Fibroblast of lung (primary cell): ENCODE measurements at places on chromosomes 12 and 14. TPM values are rescaled to one million over a fixed set of nuclear protein-coding genes. Genes with fewer than 3 reads are reported as not detected.

The KRT2 gene
- polyA plus RNA-seq: not detected in 2 replicates

The C1QL4 gene
- 0.10 TPM in 1 of 2 replicates, not detected in the other for polyA plus RNA-seq

The P2RX2 gene
- polyA plus RNA-seq: not detected in 2 replicates

The TRMT61A gene
- polyA plus RNA-seq: 4.2 and 5.0 TPM in 2 replicates

The KRT79 gene
- not detected in 2 replicates for polyA plus RNA-seq

The PGF gene
- polyA plus RNA-seq: 0.84 and 1.1 TPM in 2 replicates

The KLHL33 gene
- polyA plus RNA-seq: 0.09 and 0.17 TPM in 2 replicates

The PCK2 gene
- polyA plus RNA-seq: 12.7 and 15.9 TPM in 2 replicates

The CHFR gene
- polyA plus RNA-seq: 19.1 and 24.3 TPM in 2 replicates

The FERMT2 gene
- polyA plus RNA-seq: 176 and 439 TPM in 2 replicates

DNA sequence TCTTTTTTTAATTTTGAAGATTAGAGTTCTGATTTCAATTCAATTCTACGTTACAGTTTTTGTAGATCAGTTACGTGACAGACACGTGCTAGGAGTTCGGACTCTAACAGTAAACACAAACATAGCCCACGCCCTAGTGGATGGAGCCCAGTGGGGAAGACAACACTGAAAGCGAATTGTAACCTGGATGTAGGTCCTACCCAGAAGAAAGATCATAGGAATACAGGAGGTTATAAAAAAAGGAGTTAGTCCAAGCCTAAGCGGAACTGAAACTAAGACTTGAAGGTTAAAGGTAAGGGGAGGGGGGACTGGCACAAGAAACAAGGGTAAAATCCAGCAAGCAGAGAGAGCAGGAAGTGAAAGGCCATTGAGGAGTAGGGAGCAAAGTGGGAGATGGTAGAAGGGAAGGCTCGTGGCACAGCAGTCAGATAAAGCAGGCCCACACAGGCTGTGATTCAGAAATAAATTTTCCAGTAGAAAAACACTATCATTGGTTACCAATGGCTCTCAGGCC lies 15.7 kb upstream of the CRY1 start:
- no peak for DNase-seq

DNA sequence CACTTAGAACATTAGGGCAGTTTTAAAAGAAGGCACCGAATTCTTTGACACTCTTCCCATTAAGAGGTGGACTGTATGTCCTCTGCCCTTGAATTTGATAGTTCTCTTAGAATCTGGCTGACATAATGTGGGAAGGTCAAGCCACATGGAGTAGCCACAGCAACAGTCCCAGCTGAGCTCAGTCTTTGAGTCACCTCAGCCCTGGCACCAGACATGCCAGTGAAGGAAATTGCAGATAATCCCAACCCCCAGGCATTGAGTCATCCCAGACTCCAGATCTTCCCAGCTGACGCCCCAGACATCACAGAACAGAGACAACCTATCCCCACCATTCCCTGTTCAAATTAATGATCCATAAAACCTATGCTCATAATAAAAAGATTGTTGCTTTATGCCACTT lies 83.4 kb downstream of the GTF2A1 start:
- DNase-seq: peak; percentile 80

DNA sequence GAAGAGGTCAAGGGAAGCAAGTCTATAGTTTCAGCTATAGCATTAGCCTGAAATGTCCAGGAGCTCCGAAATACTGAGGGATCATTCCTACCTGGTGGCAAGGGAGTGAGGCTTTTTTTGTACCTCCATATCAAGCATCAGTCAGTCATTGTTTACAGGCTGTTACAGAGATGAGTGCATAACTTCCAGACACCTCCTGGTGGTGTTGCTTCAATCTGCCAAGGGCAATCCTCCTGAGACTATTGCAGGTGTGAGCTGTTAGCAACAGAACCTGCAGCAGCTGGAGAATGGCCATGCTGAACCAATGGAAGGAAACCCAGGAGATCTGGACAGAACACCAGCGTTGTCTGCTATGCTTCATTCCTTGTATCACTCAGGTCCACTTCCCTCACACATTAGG lies 80.0 kb upstream of the SLC8A3 start:
- DNase-seq: no peak

DNA sequence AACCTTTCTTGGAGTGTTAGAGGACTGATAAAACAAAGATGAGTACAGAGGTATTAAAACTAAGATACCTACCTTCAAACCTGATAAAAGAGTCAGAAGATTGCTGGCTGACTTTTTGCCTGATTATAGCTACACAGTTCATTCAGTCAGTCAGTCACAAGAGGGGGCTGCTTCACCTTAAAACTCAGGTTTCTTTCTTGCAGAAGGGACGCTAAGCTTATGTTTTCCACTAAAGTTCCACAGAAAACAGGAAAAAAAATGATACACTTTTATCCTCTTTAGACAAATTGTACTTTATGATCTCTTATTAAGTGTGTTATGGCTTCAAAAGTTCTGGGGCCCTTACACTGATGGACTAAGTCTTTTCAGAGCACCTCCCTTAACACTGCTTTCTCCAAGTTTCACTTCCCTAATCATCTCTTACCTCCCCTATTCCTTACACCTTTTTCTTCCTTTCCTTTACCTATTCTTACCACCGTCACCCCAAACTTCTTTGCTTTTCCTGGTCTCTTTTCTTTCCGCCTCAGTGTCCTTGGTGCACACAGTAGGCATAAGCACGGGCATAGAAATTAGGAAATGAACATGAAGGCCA lies 448.7 kb upstream of the OR4E1 start:
- DNase-seq: no peak

- DNase-seq: no peak
These were observed 6.2 kb downstream of the COA8 start for GRCh38 chr14:103568952-103569351.

- DNase-seq: peak; percentile 31
These were observed 113.0 kb downstream of the MED13L start for GRCh38 chr12:116164250-116165035.

- no peak for DNase-seq
These were observed 136.5 kb upstream of the SFSWAP start for GRCh38 chr12:131574395-131574771.

DNA sequence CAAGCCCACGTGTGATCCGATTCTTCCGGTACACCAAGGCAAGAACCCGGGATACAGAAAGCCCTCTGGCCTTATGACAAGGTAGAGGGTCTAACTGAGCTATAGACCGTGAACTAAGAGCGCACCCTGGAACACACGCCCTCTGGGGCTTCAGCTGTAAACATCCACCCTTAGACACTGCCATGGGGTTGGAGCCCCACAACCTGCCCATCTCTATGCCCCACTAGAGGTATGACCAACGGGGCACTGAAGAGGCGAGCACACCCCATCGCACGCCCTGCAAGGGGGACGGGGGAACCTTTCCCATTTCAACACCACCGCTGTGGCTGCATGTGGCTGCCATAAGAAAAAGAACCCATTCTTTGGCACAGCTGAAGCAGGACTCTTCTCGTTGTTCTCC lies 1206.0 kb upstream of the TMEM132C start:
- DNase-seq: no peak

- no peak for DNase-seq
These were observed 84.0 kb upstream of the PTPRR start for GRCh38 chr12:71004578-71004977.

DNA sequence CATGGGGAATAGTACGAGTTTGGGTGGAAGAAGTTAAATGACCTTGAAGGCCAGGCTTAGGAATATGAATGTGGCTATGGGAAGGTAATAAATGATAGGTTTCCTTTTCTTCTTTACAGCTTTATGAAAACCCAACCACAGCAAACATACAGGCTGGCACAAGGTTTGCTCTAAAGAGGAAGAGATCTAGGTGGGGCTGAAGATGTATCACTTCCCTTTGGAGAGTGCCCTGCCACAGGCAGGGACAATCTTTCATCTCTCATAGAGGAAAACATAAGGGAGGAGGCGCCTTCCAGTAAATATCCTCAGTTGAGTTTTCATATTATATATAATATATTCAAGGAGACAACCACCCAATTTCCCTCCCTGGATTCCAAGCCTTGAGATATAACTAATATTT lies 72.9 kb upstream of the FRMD6 start:
- DNase-seq: no peak

DNA sequence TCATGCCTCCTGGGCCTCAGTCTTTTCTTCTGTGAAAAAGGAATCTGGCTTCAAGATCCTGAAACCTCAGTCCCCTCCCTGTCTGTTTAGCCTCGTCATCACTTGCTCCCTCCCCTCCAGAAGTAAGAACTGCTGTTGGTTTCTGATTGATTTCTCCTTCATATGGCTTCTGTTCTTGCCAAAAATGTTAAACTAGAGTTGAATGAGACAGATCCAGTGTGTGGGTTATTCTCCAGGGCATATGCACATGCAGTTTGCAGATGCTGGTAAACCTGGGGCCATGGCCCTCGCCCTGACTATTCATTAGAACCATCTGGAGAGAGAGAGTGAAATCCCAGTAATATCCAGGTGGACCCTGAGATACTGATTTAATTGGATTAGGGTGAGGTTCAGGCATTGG lies 175.1 kb downstream of the TMEM132C start:
- no peak for DNase-seq

DNA sequence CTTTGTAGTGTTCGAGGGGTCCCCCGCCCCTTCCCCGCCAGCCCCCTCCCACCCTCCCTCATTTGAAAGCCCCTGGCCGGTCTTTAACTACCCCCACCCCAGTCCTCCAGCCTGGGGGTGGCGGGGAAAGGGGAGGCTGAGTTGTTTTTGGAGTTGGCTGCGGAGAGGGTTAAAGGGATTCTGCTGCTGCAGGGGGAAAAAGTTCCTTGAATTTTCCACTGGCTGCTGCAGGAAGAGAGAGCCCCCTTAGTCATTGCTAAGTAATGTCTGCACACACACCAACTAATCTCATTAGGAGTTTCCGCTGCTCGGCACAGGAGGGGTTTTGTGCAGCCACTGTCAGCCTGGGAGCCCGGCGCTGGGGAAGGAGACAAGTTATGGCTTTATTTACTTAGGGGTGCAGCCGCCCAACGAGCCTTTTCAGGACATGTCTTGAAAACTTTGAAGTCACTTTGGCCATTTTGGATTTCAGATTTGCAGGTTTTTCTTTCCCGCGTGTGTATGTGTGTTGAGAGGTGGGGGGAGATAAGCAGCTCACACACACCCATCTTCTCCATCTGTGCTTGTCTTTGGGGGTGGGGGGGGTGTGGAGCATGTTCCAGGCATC lies 1.8 kb downstream of the ELK3 start:
- DNase-seq: peak; percentile 57

- DNase-seq: no peak
These were observed 6.0 kb downstream of the MMAB start for GRCh38 chr12:109567296-109567695.

GRCh38 chr14:86525673-86526072 lies 995.7 kb downstream of the FLRT2 start:
- DNase-seq: no peak

DNA sequence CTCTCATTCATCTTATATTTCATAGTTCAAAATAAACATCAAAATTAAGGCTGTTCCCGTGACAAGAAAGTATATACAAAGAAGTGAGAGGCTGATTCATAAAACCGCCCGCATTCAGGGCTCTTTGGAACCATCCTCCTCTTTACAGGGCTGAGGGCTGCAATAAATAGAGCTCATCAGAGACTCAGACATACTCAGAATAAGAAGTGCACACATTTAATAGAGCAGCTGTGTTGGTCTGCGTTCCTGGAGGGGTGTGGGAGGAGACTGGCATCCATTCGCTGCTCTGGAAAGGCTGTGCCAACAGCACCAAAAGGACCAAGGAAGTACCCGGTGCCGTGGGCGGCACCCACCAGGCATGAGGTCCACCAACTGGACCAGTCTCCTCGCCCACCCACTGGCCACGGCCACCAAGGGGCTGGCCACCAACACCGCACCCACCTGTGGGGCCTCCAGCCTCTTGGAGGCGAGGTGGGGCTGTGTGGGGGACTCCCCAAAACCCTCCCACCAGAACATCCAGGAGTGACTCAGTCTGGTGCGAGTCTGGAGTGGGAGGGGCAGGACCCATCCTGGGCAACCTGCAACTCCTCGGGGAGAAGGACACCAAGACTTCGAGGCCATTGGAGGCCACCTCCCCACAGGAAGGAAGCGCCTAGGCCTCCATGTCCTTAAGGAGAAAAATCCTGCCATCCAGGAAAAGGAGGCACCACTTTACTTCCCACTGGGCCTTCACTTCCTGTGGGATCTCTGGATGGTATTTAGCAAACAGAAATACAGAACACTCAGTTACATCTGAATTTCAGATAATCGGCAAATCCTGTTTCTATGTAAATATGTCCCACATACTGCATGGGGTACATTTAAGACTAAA lies 32.7 kb downstream of the VCPKMT start:
- no peak for DNase-seq

DNA sequence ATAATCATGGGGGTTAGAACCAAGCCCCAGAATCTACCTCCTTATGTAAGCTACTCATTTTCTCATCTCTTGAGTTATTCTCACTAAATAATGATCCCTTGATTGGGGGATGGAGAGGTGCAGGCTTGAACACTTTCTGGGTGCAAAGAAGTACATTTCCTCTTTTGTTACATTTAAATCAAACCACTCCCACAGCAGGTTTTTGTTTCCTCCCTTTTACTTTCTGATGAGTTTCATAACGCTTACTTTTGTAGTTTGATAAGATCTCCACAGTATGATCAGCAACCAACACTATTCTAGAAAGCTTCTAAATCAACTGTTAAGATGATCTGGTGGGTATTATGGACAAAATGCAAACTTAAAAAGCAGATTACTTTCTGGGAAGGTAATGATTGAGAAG lies 20.5 kb downstream of the VCPKMT start:
- DNase-seq: no peak

GRCh38 chr12:65665817-65666216 lies 158.5 kb upstream of the HMGA2 start:
- no peak for DNase-seq

DNA sequence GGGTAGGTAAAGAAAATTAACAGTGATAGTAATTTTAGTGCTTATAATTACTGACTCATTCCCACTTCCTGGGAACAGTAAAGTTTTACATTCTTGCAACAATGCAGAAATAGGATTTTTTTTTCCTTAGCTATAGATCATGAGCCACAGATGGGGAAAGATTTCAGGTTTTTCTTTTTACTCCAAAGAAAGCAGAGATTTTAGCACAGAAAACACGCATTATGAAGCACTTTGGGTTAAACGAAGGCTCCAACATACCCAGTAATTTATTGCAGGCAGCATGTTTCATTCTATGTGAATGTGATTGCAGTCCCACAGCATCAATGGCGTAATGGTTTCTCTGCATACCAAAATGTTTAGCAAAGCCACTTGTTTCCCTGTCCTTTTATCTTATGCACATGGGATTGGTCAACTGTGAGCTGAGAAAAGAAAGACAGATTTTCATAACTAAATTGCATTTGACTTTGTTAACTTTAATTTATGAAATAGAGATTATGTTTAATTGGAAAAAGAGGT lies 124.6 kb upstream of the E2F7 start:
- peak; percentile 93 for DNase-seq

DNA sequence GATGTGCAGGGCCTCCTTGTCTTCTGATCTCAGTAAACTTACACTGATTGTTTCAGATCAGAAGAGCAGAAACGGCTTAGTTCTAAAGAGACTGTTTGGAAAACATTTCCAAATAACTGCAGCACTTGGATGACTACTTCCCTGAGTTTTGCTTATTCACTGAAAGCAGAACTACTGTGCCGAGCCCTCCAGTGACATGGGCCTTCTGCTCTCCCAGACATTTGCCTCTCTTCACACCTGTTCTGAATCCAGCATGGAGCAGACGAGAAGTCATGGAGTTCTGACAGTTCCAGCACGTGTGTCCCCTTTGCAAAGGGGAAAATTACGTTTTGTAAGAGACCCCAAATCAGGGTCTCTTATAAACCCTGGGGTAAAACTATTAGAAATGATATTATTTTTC lies 31.4 kb downstream of the ETNK1 start:
- no peak for DNase-seq
